ENCODE measurements at places on chromosomes 1 and 21.

GRCh38 chr1:65539266-65540131, 119.0 kb downstream of the LEPR start:
- no peak for DNase-seq

GRCh38 chr21:28299946-28300345, 692.7 kb downstream of the LTN1 start:
- DNase-seq: no peak

- DNase-seq: no peak
These were observed 112.9 kb upstream of the WARS2 start for GRCh38 chr1:119253366-119253765.

DNA sequence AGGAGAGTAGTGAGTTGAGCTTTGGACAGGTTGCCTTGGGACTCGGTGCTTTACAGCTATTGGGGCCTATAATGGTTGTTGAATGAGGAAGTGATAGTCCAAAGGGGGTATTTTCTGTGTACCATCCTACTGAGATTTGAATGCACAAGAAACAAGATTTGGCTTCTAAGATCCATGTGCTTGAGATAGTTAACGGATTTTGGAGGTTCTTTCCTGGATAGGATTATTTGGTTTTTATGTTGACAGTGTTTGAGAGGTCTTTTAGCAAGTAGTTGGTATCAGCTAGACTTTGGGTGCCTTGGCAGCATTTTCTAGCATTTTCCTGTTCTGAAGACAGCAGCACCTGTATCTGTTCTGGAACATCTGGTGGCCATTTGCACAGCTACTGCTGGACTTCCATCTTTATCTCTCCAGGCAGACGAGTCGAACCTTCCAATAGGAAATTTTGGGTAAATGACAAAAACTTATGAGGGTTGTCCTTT, 3.6 kb upstream of the SCAF4 start:
- DNase-seq: no peak

GRCh38 chr1:32100807-32101708, 6.8 kb upstream of the KPNA6 start:
- no peak for DNase-seq

DNA sequence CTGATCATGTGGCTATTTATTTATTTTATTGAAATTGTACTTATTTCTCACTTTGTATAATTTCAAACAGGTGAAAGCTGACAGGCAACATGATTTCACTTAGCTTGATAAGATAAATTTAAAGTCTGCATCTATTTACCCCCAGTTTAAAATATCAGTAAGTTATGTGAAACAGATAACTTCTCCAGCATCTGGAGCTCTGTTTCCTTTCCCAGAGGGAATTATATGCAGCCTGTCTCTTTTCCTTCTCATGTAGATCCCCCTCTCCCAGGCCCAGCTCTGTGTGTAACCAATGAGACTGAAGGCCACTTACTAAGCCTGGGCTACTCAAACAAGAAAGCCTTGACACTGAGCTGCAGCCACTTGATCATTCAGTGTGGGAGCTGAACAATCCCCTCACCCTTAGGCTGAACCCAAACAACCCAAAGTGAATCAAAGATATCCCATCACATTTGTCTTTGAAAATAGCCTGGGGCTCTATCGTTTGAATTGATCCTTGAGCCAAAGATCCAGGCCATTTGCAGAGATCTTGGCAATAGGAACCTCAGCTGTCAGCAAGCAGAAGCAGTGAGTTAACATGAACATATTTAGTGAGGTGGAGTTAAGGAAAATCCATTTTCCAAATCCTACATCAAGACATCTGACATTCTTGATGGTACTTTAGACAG, 383.9 kb downstream of the TGFB2 start:
- DNase-seq: no peak

- peak; percentile 58 for DNase-seq
These were observed at the start of gene CACHD1 for GRCh38 chr1:64469977-64470664. CACHD1 (plus strand) TSS chr1:64470129; CDS start chr1:64470745, 616 bp downstream.

- DNase-seq: no peak
These were observed 512.2 kb downstream of the NEGR1 start for GRCh38 chr1:71770121-71770520.

GRCh38 chr21:33293136-33293535, 27.0 kb downstream of the IL10RB start:
- no peak for DNase-seq

DNA sequence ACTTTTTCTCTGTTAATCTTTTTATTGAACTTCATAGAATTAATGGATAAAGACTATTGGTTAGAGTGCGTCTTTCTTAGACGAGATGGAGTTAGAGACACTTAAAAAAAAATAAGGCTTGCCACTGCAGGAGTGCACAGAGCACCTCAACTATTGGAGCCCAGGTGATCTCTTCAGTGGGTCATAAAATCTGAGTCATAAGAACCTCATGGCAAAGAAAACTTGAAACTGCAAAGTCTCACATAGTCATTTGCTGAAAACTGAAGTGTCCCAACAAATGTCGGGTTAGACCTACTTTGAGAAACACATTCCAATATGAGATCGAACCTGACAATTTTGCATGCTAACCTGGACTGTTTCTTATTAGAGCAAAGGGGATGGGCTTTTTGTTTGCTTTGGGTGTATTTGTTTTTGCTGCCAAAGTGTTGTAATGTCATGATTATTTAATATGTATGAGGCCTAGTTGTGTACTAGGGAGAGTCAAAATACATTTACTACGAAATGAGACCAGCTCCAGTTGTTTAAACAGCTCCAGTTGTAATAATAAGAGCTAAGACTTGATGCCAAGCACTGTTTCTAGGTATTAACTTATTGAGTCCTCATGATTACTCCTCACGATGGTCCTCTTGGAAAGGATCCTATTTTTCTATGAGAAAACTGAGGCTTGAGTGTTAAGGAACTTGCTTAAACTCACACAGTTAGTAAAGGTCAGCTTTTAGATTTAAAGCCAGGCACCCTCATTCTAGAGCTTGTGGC, 65.1 kb downstream of the DDR2 start:
- DNase-seq: no peak

DNA sequence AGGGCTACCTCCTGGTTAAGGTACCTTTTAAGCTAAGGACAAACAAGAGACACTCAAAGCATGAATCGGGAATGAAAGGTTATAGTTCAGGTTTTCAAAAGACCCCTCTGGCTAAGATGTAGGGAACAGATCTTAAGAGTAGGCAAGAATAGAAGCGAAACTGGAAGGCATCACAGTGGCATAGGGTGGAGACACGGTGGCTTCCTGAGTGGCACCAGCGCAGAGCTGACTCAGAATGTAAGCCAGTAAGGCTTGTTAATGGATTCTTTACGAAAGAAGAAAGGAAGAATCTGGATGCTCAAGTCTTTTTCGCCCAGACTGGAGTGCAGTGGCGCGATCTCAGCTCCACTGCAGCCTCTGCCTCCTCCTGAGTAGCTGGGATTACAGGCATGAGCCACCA, 21.2 kb downstream of the PADI6 start:
- no peak for DNase-seq

DNA sequence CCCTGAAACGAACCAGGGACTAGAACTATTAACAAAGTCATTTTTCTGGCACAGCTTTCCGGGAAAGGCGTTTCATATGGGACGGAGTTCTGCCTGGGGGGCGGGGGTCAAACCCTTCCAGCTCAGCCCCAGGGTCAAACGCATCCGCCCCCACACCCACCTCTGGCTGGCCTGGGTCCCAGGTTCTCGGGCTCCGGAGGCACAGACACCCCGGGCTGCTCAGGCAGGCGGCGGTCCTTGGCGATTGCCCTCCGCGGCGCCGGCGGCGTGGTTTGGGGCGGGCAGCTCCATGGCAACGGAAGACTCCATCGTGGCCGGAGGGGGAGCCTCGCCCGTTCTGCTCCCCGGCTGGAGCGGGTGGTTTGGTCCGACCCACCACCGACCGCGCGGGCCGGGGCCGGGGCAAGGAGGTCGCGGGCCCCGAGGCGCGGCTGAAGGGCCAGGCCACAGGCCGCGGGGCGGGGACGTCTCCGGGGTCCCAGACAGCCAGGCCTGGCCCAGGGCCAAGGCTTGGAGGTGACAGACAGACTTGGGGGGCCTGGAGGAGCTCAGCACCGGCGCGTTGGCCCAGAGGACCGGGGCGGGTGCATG, at the start of gene CFAP74:
Gene CFAP74 (minus strand): TSS at position 246 of the 591 bp plus-strand sequence. CDS start 12,830 bp downstream, outside the sequence.
- no peak for DNase-seq

GRCh38 chr1:10216090-10216749, 5.8 kb downstream of the KIF1B start:
- no peak for DNase-seq

- no peak for DNase-seq
These were observed 324.1 kb downstream of the ZP4 start for GRCh38 chr1:237566581-237566980.

DNA sequence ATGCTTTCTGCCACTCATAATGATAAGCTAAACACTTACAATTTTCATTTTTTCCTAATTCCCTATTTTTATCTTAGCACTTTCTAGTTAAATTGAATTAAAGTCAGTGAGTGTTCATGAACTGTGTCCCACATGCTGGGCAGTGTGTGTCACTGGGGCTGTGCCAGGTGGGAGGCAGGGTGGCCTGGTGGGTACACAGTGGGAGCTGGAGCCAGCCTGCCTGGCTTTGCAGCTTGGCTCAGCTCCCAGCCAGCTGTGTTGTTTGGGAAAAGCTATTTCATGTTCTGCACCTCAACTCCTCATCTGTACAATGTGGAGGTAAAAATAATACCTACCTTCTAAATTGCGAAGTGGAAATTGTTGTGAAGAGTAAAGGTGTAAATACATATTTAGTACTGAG, 238.4 kb downstream of the PLA2G4A start:
- DNase-seq: no peak

DNA sequence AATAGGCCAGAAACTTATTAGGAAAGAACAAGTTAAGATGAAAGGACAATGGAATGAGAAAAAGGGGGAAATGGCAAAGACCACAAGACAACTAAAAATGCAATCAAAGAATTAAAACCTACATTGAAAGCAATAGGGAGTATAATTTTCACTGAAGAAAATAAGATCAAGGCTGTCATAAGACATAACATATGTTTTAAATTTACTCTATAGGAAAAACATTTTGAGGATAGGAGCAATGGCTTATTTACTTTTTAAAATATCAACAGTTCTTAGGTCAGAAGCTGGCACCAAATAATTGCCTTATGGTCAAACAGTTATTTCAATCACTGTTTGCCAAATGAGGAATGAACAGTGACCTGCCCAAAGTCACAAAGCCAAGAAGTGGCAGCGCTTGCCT, 171.2 kb upstream of the HOOK1 start:
- DNase-seq: no peak

GRCh38 chr1:117571496-117571895, 34.4 kb upstream of the TENT5C start:
- DNase-seq: no peak

DNA sequence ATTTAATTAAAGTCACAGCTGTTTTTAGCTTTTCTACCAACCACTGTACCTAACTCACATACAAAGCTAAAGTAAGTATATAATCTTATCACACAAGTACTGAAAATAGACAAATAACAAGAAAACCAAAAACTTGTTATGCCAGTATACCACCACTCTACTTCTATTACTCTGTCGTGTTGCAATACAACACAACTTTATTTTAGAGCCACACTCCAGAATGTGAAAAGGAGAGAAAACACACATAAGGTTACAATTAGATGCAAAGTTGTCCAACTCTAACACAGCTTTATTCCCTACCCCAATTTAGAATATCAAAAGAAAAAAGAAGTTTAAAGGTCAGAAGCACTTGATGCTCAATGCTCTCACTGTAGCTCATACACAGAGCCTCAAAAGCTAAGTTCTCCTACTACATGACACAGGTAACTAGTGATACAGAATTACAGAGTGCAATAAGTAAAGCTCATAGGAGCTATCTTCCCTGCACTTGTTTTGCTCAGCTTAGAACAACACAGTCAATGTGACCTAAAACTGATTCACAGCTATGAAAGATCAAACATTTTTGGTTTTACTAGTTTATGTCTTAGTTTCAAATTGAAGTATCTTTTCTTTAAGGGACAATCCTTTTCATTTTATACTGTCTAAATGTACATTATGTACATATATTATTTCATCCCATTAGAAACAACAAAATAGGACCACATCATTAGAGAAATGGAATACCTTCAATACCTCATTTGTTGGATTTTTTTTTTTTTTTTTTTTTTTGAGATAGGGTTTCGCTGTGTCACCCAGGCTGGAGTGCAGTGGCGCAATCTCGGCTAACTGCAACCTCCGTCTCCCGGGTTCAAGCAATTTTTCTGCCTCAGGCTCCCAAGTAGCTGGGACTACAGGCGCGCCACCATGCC, 29.2 kb downstream of the EYA3 start:
- no peak for DNase-seq

DNA sequence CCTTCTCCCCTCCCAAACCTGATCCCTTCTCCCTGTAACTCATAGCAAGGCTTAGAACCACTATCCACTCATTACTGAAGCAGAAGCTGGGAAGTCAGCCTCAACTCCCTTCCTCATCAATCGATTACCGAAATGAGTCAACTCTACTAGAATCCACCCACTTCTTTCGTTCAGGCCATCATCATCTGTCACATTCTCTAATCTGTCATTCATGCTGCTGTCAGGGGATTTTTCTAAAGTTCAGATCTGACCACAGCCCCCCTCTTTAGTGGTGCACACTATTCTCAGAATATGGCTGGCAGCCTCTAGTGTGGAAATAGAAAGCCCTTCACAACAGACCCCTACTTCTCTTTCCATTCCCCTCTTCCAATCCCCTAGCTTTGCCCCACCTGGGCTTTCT, 5.1 kb downstream of the NT5C1A start:
- DNase-seq: no peak

DNA sequence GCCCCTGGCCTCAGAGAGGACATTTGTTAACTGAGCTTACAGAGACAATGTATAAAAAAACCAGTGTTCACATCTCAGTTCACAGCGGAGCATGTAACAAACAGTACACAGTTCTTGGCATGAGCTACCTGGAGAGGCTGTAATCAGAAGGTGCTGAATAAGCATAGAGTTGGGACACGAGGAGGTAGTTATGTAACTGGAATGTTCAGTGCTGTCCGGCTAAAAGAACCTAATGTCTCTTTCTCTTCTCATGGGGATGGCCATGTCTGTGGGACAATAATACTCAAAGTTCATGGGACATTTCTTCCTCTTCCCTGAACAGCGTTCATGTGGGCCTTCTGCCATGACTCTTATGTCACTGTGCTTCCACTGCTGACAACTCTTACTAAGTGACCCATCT, 17.2 kb upstream of the STX12 start:
- DNase-seq: no peak

DNA sequence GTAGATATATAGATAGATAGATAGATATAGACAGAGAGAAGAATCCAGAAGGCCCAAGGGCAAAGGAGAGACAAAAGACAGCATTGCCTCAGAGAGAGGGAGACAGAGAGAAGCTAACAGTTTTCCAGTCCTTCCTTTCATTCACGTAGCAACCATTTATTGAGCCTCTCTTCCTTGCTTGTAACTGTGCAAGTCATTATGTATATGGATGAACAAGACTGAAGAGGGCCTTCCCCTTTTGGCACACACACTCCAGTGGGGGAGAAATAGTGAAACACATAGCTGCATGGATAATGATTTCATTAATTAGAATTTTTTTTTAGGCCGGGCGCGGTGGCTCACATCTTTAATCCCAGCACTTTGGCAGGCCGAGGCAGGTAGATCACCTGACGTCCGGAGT, 74.8 kb upstream of the PUM1 start:
- no peak for DNase-seq

DNA sequence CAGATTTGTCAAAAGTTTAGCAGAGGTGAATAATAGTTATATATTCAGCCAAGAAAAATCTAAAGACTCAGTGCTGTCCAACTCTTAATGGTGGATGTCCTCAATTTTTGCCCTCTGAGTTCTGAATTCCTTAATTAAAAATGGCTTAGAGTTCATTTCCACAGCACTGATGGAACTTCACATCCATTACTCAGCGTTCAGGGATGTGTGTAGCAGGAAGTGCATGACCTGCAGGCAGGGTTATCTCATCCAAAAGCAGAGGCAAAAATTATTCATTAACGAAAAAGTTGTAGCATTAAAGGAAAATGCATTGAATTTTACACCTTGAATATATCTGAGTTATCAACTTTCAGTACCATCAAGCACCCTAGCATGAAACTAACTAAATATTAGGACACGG, 96.7 kb downstream of the ZP4 start:
- DNase-seq: no peak
